CD8-positive, alpha-beta memory T cell (primary cell): ENCODE measurements at places on chromosomes 5 and 9. TPM values are rescaled to one million over a fixed set of nuclear protein-coding genes. Genes with fewer than 3 reads are reported as not detected.

DNA sequence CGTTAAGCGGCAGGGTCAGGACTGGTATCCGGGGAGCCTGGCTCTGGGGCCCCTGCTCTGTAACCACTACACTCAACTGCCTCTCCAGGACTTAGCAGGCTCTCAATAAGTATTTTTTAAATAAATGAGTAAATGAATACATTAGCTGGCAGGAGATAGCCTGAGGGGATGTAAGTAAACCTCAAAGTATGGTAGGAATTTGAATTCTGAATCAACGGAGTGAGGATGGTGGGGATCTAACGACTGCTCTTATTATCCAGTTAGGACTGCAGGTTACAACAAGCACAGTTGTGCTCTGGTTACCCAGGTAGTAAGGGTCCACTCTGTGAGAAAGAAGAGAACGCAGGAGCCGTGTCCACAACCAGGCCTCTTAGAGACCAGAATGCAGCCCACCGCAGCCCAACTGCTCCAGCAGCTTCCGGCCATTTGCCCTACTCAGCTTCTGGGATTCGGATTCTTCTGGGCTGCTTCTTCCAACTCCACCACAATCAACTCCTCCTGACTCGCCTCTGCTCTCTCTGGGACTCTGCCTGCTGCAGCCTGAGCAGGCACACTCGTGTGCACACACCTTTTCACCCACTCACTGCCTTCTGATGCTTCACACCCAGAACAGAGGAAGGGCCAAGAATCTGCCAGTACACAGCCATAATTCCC lies 52.6 kb downstream of the MED27 start:
- H3K4me1 ChIP-seq = no peaks in the 10 kb centered on the region
- H3K27ac ChIP-seq = no peak overlapping the region
- H3K27me3 ChIP-seq = no peaks in the 10 kb centered on the region
- no peak for DNase-seq
- H3K36me3 ChIP-seq = no peaks in the 10 kb centered on the region

The DNAJC18 gene
- 25.3 TPM for total RNA-seq

- no peak overlapping the region for H3K27ac ChIP-seq
- no peaks in the 10 kb centered on the region for H3K4me1 ChIP-seq
- DNase-seq = no peak
- peaks cover 3% of the 10 kb centered on the region for H3K27me3 ChIP-seq
Observed at GRCh38 chr9:97045300-97045699, 6.4 kb upstream of the CTSV start.

The IRGM gene
- total RNA-seq = 1.1 TPM

The LRRC14B gene
- not detected for total RNA-seq

DNA sequence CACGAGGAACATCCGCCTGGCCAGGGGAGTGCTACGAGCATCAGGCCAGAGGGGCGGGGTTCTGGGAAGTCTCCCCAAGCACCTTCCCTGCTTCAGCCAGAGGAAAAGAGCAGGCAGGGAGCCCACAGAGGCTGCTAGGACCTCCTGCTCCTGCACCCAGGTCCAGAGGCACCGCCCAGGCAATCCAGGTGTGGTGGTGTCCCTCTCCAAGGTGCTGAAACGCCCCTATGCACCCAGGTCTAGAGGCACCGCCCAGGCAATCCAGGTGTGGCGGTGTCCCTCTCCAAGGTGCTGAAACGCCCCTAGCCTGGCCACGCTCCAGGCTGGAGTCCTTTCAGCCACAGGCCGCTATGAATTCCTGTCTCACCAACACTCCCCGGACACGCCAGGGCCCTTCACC lies 10.7 kb upstream of the UBAC1 start:
- peaks cover 9% of the 10 kb centered on the region for H3K4me1 ChIP-seq
- H3K4me3 ChIP-seq = no peak overlapping the region
- H3K36me3 ChIP-seq = no peaks in the 10 kb centered on the region
- no peak overlapping the region for H3K27ac ChIP-seq
- H3K27me3 ChIP-seq = no peaks in the 10 kb centered on the region

The SCGB3A2 gene
- not detected for total RNA-seq

DNA sequence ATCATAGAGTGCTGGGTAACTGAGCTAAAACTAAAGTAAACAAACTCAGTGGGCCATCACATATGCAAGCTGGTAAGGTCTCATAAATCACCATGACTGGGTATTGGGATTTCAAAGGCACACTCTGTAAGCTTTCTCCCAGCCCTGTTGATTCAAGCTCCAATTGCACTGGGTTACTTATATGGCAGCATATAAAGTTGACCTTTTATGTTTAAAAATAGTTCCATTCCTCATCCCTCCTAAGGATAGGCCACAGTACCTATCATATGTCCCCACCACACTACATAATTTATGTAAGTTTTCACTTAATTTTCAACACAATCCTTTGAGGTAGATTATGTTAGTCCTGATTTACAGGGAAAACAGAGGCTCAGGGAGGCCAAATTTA lies 438.4 kb downstream of the RAB3C start:
- no peak for DNase-seq
- no peaks in the 10 kb centered on the region for H3K27me3 ChIP-seq
- H3K4me1 ChIP-seq = peaks cover 15% of the 10 kb centered on the region

DNA sequence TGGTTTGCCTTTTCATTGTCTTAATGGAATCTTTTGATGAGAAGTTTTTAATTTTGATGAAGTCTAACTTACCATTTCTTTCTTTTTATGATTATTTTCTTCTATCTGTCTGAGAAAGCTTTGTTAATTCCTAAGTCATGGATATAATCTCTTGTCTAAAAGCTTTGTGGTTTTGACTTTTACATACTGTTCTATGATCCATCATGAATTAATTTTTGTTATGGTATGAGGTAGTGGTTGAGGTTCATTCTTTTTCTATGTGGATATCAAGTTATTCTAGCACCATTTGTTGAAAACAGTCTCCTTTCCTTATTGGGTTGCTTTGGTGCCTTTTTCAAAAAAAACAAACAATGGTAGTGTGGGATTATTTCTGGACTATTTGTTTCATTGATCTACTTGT lies 20.4 kb downstream of the FBXO10 start:
- H3K27me3 ChIP-seq = no peaks in the 10 kb centered on the region
- no peaks in the 10 kb centered on the region for H3K4me1 ChIP-seq
- DNase-seq = no peak
- H3K36me3 ChIP-seq = no peaks in the 10 kb centered on the region

- no peaks in the 10 kb centered on the region for H3K36me3 ChIP-seq
- no peak overlapping the region for H3K27ac ChIP-seq
- no peak overlapping the region for H3K4me3 ChIP-seq
- no peaks in the 10 kb centered on the region for H3K4me1 ChIP-seq
- no peaks in the 10 kb centered on the region for H3K27me3 ChIP-seq
- no peak for DNase-seq
Observed at GRCh38 chr5:129966071-129966470, 61.8 kb downstream of the CHSY3 start.

The CCDC180 gene
- 1.6 TPM for total RNA-seq
